K562 (cell line): ENCODE measurements at places on chromosomes 11 and 22.

DNA sequence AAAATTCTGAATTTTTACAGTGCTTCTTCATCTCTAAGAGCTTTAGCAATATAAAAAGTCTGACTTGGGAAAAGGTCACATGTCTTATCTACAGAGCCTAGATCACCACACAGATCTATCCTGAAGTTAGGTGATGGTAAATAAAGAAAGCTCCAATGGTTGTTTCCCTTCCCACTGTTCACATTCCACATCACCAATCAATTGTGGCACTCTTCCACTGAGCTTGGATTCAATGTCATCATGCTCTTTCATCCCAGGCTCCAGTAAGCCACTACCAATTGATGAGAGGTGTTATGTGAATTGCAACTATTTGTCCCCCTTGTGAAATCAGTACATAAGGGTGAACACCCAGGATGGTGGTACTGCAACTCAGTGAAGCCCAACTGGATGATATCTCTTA is 47.8 kb downstream of the ALG9 start:
- DNase-seq: no peak

GRCh38 chr11:3942160-3942955 is 86.9 kb downstream of the STIM1 start:
- DNase-seq: no peak

- no peak for DNase-seq
Observed at GRCh38 chr11:67670316-67671210, 3.9 kb downstream of the ALDH3B2 start.

GRCh38 chr22:17106785-17107546 is 14.2 kb downstream of the TMEM121B start:
- DNase-seq: no peak

DNA sequence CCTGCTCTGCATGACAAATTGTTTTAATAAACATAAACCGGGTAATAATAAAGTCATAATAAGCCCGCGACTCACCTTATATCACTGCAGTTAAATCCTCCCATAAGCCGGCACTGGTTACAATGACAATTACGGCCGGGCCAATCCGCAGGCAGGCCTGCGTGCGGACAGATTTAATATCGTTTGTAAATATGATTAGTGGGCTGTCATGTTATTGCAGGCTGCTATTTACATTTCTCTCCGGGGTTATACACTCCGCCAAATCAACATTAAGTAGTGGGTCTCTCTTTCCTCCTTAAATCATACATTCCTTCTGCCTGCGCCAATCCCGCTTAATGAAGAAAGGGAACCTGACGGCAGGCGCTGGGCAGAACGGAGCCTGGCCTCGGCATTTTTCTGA is 51.8 kb upstream of the LMO1 start:
- no peak for DNase-seq

DNA sequence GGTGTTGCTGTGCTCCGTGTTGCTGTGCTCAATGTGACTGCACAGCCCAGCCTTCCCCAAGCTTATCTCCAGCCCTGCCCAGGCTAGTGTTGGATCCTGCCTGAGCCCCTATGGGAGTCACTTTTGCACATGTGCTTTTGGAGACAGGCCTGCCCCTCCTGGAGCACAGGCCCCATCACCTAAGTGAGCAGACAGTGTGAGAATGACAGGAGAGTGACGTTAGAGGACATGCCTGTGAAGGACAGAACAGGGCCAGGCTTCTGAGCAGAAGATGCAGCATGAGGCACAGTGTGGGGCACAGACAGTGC is 36.6 kb upstream of the SUSD2 start:
- no peak for DNase-seq

DNA sequence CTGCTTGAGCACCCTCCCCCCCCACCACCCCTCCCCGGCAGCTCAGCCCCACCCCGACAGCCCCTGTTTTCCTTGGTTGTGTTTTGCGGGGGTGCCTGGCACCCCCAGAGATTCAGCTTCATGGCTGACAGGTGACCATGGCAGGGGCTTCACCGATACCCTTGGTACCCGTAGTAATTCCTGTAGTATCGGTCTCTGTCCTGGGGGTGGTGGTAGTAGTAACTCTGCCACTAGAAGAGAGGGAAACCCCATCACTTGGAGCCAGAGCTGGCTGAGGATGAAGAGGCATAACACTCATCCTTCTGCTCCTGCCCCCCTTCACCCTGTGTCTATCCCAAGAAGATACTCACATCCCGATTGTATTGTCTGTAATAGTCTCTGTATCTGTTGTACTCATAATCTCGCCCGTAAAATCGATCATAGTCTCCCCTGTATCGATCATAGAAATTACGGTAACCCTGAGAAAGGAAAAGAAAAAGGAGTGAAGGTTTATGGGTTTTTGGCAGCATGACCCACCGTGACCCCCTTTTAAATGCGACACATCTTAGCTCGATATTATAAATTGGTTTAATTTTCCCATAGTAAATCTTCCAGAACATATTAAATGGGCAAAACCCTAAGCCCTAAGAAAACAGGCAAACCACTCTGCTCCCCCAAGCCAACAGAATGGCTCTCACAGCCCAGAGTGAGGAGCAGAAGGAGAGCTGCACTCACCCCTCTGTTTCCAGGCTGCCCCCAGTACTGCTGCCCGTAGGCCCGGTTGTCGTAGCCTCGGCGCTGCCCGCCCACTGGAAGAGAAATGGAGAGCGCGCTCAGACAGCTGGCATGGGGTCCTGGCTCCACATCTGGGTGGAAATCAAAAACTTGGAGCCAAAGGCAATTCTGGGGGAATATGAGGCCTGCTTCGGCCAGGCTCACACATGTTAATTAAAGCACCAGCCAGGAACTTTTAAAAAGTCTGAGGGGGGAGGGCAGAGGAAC is 8.0 kb downstream of the GNG3 start:
- DNase-seq: no peak

GRCh38 chr11:2482745-2483144 is 37.9 kb downstream of the KCNQ1 start:
- DNase-seq: no peak

GRCh38 chr11:10996678-10997077 is 138.8 kb upstream of the ZBED5 start:
- DNase-seq: no peak
